Right forelimb (tissue), 1 donor: ENCODE measurements at places on chromosomes 11 and 22.

DNA sequence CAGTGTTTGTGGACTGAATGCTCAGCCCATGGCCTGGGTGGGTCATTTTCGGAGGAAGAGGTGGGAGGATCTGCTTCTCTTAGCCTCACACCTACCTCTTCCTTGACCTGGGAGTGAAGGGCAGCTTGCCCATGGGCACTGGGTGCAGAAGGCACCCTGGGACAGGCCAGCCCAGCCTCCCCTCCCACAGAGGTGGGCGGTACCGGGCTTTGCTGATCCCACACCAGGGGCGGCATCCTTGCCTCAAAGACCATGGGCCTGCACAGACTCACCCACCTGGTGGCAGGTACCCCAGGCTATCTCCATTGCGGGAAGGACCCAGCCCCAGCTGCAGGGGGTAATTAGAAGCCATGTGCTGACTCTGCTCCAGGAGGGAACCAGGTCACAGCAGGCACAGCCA, 1.5 kb upstream of the PNPLA5 start:
- no peak for DNase-seq

GRCh38 chr22:44609400-44609988, 92.5 kb upstream of the PRR5 start:
- no peak for DNase-seq

DNA sequence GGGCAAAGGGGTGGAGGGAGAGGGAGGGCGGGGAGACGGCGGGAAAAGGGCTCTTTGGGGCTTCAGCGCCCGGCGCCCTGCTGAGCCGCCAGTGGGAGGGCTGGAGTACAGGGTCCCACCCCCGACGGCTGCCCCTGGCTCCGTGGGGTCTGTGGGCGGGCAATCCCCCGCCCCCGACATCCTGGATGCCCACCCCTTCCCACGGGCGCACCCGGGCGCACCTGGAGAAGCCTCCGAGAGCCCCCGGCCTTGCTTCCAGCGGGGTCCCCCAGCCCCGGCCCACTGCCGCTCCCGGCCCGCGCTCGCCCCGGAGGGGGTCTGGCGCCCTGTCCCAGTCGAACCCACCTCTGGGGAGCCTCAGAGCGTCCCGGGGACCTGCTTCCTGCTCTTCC, 394 bp downstream of the CHRM4 start:
- no peak for DNase-seq

DNA sequence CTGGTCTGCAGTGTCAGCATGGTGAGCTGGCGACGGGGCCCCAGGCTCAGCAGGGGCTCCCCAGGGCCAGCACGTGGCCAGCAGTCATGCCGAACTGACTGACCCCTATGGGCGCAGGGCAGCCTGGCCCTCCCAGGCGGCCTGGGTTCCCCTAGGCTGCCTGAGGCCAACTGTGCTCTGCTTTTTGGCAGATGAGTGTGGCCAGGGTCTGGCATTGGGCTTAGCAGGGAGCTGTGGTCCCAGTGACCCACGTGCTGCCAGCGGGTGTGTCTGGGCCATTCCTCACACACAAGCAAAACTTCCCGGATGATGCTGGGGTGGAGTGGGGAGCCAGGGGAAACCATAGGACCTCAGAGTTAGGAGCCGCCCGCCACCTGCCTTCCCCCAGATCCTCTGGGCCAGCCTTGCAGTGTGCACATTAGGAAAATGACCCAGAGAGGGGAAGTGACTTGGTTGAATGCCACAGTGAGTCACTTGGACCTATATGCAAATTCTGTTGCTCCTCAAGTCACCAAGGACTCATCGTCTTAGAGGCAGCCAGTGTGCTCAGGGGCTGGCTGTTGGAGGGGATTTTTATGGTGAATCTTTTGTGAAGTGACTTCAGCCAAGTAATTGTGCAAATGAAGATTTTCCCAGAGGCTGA, 6.5 kb downstream of the ADORA2A start:
- no peak for DNase-seq

- no peak for DNase-seq
Observed at GRCh38 chr22:31995046-31995445, 48.0 kb upstream of the SLC5A1 start.

- no peak for DNase-seq
Observed at GRCh38 chr11:15972838-15973237, 383.5 kb downstream of the SOX6 start.
